Activated CD4-positive, alpha-beta T cell treated with anti-CD3 and anti-CD28 coated beads, Interleukin-2, amount 50 U/mL, for 24 hours (primary cell): ENCODE measurements at places on chromosomes 5 and 9.

DNA sequence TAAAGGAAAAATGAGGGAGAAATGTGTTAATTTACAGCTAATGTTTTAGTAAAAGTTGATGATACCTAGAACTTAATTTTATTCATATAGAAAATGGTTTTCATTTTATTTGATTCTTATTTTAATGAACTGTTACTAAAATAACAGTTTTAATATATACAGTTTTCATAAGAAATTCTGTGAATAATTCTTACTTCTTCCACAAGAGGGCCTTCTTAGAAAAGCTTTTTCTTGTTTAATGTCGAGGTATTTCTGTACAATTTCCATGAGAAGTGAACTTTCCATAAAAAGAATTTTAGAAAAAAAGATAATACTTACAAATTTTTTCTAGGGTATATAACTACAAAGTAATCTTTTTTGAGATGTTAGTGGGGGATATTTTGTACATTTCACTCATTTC lies 73.9 kb downstream of the KLF9 start:
- DNase-seq: no peak

- no peak for DNase-seq
Measured at GRCh38 chr5:102998224-102998623, 121.7 kb downstream of the GIN1 start.

GRCh38 chr5:100574716-100575115 lies 39.5 kb downstream of the FAM174A start:
- no peak for DNase-seq

DNA sequence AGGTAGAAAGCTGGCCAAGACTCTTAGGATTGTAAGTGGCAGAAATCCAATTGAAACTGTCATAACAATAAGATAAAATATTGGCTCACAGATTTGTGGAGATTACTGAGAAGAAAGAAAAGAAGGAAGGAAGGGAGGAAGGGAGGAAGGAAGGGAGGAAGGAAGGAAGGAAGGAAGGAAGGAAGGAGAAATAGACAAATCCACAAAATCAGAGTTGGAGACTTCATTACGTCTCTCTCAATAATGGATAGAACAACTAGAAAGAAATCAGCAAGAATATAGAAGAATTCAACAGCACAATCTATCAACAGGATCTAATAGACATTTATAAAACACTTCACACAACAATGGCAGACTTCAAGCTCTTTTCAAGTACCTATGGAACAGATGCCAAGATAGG lies 17.9 kb upstream of the PAM start:
- DNase-seq: no peak

GRCh38 chr5:10513501-10514442 lies 50.1 kb upstream of the ANKRD33B start:
- DNase-seq: no peak

- DNase-seq: no peak
Measured at GRCh38 chr5:38375423-38375822, 117.1 kb downstream of the EGFLAM start.

GRCh38 chr5:132761321-132762240 lies 14.4 kb downstream of the CCNI2 start:
- no peak for DNase-seq

DNA sequence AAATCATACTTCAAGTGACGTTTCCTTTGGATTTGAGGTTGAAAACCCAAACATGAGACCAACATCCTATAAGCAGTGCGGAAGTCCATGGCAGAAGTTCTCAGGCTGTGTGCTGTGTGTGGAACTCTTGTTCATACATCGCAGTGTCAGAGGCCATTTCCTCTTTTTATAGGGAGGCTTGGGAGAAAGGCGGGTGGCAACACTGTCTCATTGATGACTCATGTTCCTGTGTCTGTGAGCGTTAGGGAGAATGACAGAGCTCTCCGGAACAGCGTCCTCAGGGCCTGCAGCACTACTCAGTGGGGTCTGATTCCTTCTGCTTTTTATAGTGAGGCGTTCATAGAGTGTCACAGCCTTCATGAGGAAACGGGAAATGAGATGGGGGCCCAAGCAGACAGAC lies 98.8 kb upstream of the BASP1 start:
- no peak for DNase-seq

DNA sequence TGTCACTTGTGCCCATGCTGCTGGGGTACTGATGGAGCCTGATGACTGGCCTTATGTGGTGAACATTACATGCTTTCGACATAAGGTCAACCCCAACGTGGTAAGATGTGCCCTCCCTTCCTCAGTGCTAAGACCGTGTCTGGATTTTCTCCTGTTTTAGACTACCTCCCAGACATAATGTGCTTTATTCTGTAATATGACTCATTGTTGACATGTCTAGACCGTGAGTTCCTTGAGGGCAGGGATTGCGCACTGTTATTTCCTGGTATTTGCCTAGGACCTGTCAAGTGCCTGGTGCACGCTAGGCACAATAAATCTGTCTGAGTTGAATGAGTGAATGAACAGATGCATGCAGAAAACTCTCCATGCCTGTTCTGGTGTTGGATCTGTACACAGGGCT lies 346.0 kb downstream of the KDM4C start:
- no peak for DNase-seq

GRCh38 chr5:179805529-179806249 lies 977 bp downstream of the MGAT4B start:
- no peak for DNase-seq

DNA sequence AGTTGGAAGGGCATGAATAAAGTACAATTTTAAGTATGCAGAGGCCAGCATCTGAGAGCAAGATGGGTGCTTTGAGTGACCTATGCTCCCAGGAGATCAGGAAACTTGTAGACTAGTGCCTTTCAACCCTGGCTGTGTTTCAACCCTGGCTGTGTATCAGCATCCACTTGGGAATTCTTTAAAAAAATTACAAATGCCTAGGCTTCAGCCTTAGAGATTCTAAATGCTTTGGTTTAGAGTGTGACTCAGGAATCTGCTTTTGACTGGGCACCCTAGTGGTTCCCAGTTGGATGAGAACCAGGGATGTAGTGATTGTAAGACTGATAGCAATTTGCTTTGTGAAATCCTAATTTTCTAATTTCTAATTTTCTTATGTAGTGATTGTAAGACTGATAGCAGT lies 65.6 kb downstream of the RALGPS1 start:
- no peak for DNase-seq

DNA sequence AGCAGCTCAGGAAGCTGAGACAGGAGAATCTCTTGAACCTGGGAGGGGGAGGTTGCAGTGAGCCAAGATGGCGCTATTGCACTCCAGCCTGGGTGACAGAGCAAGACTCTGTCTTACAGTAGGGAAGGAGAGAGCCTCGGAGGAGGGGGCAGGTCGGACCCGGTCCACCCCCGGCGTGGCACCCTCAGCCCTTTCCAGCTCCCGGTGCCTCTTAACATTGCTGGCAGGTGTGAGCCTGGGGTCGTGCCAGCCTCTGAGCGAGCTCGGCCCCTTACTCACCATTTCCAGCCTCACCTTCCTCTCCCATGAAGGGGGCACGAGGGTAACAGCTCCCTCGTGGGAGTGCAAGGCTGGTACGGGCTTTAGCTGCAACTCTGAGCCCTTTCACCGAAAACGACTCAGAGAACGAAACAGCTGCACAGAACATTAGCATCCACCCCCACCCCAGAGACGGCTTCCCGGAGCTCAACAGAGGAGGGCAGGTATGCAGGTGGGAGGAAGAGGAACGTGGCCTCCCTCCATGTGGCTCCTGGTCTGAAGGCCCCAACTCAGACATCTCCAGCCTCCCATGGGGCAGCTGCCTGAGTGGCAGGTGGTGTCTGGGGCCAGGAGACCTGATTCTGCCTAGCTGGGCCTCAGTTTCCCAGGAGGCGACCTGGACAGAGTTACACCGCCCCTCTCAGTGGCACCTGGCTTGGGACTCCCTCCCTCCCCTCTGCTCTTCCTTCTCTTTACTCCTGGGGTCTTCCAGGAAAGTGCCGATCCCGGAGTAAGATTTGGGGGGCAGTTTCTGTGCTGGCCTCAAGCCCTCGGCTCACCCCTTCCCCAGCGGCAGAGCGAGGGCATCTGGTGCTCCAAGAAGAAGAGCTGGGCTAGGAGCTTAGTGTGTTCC lies 28.5 kb upstream of the ABO start:
- DNase-seq: no peak

DNA sequence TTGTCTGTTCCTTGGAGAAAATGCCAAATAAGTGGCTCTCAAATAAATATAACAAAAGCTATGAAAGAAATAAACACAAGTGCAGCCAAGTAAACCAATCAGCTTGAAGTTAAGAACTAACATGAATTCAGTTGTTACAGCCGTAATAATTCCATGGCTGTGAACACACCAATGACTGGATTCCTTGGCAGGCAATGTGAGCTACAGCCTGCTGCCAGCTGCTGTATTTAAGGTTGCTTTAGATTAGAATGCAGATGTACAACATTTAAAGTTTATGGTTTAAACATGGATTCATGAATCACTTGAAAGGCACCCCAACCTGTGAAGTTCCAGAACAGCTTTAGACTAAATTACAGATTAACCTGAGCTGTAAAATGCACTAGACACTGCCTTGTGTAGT lies 626.4 kb upstream of the SEMA6A start:
- DNase-seq: no peak

DNA sequence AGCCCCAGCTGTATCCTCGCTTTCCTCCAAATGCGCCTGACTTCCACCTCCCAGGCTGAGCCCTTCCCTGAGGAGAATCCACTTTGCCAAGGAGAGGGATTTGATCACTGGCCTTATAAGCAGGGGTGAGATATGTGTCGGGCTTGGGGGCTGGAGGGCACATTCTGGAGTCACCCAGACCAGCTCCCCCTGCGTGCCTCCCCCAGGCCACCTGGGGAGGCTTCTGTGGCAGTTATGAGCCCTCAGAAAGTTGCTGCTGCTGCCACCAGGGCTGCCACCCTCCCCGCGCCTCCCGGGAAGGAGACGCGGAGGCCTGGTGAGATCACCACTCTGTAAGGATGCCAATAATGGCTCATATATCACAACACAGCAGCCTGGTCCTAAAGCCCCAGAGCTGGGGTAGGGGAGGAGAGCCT lies 211.5 kb downstream of the PAPPA start:
- no peak for DNase-seq

DNA sequence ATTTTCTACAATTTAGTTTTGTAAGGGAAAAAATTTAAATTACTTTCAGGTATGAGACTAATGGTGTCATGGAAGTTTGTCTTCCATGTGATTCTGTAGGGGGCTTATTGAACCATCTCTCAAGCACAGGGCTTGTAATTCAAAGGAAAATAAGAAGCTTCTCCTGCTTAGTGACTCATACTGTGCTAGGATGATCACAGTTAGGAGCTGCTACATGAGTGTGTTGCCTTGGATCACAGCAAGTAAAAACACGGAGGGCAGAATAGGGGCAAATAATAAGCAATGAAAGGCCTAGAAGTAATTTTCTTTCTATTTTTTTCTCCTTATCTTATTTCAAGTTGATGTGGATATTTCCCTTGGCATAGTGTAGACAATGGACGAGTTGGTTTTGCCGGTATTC lies 28.9 kb downstream of the TMEM167A start:
- no peak for DNase-seq

DNA sequence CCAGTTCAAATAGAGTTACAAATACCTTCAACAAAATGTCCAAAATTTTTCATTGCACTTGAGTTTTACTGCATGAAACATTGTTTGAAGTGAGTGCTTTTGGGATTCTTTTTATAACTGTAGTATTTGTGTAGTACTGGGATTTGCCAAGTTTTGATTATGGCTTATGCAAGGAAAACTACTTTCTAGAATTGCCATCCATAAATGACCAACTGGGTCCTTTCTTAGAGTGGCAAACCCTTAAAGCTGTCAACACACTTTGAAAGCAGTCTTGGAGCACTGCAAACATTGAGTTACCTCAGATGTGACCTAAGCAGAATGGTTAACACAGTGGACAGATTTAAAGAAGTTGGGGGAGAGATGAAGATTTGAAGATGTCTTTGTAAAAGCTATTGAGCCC lies 379.6 kb upstream of the ZNF608 start:
- DNase-seq: no peak

DNA sequence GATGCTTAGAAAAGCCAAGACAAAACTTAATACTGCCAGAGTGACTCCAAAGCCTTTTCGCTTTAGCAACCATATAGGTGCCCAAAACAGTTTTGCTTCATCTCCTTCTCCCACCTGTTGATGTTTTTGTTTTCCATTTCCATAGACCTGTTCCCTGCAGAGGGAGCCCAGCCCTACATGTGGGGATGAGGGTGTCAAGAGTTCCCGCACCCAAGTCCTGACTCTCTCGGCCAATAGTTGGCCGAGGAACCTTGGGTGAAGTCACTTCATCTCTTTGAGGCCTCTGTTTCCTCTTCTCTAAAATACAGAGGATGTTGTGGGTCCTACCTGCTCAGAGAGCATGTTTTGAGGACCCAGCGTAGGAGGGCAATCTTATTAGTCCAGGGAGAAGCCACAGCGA lies 38.5 kb upstream of the LCP2 start:
- no peak for DNase-seq

DNA sequence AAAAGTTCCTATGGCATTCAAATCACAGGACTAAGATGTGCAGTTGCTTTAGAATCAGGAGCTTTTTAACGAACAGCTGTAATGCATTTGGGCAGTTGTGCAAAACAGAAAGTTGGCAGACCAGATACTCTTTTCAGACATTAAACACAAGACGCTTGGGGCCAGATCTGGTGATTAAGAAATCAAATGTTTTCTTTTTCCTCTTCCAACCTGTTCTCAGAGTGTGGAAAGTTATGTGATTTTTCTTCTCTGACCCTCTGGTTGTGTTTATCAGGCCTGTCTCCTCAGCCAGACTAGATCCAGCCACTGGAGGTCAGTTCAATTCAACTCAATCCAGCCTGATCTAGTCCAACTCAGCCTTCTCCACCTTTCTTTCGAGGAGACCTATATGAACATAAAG lies 298.5 kb upstream of the PCSK5 start:
- DNase-seq: no peak

GRCh38 chr9:14941501-14942405 lies 31.5 kb upstream of the FREM1 start:
- no peak for DNase-seq

- no peak for DNase-seq
Measured at GRCh38 chr5:142360607-142361120, 35.8 kb upstream of the SPRY4 start.

DNA sequence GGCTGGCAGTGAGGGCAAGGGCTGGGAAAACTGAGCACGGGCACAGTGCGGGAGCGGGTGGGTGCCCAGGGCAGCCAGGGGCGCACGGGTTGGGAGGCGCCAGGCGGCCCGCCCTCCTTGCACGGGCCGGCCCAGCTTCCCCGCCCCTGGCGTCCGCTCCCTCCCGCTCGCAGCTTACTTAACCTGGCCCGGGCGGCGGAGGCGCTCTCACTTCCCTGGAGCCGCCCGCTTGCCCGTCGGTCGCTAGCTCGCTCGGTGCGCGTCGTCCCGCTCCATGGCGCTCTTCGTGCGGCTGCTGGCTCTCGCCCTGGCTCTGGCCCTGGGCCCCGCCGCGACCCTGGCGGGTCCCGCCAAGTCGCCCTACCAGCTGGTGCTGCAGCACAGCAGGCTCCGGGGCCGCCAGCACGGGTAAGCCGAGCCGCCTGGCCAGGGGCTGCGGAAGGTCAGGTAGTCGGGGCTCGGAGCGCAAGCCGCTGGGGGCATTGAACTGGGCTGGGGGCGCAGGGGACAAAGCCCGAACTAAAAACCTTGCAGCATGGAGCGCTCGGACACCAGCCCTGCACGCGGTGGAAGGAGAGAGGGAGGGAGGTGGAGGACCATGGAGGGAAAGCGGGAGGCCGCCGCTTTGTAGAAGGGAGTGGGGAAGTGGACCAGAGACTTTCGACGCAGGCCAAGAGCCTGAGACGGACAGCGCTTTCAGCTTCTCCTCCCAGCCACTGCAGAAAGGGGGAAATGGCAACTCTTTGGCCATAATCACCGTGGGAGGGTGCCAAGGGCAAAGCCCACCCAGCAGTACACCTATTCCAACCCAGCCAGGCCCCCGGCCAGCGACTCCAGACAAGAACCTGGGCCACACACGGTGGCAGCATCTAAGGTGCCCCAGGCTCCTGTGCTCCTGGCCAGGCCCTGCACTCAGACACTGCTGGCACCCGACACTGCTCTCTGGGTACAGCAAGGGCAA lies at the start of gene TGFBI:
Gene TGFBI, plus strand, starts transcription at position 207 of the 961 bp plus-strand sequence. Its CDS starts 68 bp downstream, at position 275.
- no peak for DNase-seq
